ENCODE measurements at places on chromosomes 5 and 9.

- DNase-seq, result no peak
Measured at GRCh38 chr5:75885849-75886596, 168.8 kb upstream of the POC5 start.

DNA sequence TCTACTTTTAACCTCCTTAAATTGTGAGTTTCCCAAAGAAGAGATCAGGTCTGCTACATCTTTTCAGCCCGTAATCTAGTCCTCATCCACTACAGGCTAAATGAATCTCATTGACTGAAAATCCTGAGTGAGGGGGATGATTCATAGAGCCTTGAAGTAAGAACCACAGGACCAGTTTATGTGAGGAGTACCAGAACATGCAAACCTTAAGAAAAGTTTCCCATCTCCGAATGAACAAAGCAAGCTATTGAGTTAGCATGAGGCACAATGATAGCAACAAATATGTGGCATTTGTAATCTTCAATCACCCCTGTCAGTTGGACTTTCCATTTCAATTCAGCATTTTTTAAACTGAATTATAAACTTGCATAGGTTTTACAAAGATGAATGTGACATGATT is 197.0 kb downstream of the ALDH1A1 start:
- no peak for DNase-seq

DNA sequence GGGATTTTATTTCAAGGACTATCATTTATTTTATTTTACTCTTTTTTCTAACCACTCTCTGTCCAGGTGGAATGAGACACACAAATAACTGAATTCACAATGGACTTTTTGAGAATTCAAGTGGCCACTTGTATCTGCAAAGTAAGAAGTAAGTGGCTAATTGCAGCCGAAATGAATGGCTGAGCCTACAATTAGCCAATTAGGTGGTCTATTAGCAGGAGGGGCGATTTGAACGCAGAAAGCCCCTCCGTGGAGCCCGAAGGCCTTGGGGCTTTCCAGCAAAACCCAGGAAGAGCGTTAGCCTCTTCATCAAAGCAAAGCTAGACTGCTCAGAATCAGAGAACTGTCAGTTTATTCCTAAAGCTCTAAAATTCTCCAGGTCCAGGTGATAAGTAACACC is 176.9 kb downstream of the EBF1 start:
- DNase-seq, result no peak

DNA sequence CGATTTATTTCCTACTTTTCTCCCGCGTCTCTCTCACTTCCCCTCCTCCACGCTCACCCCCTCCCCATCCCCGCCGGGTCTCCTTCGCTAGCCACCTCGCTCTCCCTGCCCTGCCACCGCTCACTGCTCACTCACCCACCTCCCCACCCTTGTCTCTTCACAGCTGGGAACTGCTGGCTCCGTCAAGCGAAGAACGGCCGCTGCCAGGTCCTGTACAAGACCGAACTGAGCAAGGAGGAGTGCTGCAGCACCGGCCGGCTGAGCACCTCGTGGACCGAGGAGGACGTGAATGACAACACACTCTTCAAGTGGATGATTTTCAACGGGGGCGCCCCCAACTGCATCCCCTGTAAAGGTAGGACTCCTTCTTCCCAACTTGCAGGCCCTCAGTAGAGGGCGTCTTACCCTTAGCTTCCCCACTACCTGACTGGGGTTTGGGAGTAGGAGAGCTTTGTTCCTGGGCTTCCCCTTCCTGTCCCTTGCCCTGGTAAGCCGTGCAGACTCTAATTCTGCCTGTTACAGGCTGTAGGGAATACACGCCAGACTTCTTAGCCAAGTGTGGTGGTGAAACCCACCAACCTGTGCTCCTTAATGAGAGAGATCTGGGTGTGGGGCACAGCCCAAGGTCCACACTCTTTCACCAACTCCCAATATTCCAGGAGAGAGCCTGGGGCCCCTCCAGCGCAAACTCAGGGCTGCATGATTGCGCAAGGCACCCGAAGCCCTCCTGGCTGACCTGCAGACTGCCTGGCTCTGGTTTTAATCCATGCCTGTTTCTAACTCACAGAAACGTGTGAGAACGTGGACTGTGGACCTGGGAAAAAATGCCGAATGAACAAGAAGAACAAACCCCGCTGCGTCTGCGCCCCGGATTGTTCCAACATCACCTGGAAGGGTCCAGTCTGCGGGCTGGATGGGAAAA is 2.5 kb downstream of the FST start:
- DNase-seq, result peak; percentile 38

DNA sequence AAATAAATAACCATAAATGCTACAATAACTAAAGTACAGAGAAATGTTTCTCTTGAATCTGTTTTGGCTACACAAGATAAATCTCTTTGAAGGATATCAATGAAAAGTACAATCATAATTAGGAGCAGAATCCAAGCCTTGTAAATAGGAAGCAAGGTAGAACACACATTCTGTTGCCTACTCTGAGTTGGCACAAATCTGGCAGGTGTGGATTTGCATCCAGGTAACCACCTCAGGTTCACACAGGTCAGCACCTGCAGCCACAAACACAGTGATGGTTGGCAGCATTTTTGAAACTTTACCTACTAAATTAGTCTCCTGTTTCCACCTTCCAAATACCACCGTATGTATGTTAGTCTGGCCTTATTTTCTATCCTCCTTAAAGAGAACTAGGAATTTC is 105.3 kb upstream of the PIK3R1 start:
- DNase-seq, result no peak

GRCh38 chr5:95863383-95863757 is 40.8 kb upstream of the GLRX start:
- no peak for DNase-seq

GRCh38 chr5:68657055-68657961 is 436.5 kb upstream of the SLC30A5 start:
- DNase-seq, result no peak

GRCh38 chr5:119626086-119626485 is 3.3 kb upstream of the FAM170A start:
- DNase-seq, result no peak

- peak; percentile 21 for DNase-seq
Measured at GRCh38 chr9:15277400-15278090, 29.5 kb downstream of the TTC39B start.

DNA sequence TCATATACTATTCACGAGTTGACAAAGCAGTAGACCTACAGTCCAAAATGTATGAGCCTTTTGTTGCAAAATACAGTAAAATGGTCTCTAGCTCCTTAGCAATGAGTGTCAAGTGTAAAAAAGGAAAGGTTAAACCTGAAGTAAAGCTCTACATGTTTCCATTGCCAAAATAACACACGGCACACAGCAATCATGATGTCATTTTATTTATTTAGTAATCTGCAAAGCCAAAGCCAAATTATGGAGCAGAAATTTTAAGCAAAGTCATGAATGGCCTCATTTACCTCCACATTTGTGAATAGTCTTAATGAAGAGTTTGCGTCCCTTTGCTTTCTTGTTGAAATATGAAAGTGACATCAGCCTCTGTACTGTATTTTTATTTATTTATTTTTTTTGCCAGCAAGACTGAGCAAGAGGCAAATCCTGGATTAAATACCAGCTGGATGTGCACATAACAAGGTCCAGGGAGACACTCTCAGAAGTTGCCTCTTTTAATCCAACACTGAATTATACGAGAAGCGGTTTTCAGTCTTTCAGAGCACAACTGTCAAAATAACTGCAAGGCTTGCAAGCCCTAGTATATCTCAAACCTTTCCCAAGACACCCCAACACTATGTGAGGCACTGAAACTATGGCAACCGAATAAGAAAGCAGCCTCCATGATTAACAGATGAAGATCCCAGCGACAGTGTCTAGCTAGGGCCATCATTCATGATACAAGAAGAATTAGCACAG is 9.7 kb downstream of the SEMA6A start:
- no peak for DNase-seq

- DNase-seq, result no peak
Measured at GRCh38 chr5:138737494-138738265, 15.5 kb upstream of the CTNNA1 start.

GRCh38 chr5:38692346-38692745 is 135.9 kb upstream of the LIFR start:
- DNase-seq, result no peak

DNA sequence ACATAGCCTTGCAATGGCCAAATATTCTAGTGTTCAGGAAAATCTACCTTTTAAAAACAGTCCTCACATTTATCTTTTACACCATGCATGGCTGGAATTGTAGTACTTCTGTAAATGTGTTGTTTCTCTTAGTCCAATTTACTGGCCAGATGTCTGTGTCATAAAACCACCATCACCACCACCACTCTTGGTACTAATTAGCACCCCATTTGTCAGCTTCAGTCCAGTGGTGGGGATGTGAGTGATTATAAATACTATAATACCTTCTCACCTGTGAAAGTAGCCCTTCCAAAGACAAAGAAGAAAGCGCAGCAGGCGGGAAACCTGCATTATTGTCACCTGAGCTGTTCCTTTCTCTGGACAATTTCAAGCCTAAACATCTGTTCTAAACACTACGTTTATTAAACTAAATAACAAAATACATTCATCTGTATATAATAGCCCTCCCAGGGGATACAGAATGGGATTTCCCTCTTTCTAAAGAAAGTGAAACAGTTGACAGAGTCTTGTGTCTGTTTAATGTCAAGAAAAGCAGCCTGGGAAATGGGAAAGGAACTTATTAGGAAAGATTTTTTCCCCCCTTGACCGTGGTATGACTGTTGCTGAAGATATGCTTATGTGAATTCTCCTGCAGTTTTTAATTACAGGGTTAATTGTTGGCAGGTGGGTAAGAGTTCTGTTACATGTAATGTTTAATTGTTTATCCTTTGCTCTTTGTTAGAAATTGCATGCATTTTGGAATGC is 144.5 kb upstream of the NUDT12 start:
- no peak for DNase-seq

DNA sequence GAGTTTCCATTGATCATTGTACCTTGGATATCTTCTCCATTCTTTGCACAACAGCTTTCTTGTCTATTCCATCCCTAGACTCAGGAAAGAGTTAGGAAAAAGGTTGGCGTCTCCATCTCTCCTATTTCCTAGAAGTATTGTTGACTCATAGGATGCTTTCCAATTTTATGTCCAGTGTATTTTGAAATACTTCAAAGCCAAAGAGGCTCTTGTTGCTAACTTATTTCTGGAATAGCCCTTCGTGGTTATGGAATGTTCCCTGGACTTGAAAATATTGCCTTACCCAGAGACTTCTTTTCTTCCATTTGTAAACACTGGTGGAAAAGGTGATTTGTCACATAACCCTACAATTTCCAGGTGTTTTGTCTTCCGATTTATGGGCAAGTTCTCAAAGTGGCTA is 402.3 kb upstream of the ZNF608 start:
- DNase-seq, result no peak

DNA sequence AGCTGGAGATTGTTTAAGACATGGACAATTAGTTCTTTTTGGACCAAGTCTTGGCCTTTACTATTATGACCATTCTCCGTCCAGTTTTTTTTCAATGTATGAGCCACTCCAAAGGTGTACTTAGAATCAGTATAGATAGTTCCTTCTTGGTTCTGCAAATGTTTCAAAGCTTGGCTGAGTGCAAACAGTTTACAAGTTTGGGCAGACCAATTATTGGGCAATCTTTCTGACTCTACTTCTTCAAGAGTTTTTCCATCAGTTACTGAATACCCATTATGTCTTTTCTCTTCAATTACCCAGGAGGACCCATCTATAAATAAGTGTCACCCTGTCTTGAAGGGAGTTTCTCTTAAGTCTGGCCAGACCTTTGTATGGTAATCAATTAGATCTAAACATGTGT is 15.5 kb downstream of the IFT74 start:
- no peak for DNase-seq

- no peak for DNase-seq
Measured at GRCh38 chr5:164317676-164318075, 812.3 kb downstream of the MAT2B start.

GRCh38 chr5:67720162-67720772 is 495.3 kb upstream of the PIK3R1 start:
- no peak for DNase-seq

DNA sequence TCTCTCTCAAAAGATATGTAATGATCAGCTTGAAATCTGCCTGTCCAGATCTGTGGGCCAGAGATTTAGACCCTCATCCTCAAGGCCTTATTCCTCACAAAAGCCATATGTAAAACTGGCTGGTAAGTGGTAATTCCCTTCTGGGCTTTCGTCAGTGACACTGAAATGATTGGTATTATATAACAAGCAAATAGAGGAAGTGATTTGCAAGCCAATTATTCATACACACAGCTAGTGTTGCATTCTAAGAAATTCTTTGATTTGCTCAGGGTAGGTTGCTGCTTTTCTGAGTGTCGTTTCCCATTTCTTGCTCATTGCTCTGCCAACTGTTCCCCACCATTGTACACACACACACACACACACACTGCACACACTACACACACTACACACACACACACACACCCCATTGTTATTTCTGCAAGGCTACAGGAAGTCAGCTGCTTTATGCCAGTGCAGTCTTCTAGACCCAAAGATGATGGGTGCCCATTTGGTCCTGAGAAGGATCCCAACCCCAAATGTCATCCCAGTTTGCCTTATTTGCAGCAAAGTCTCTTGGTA is 76.8 kb downstream of the PRLR start:
- no peak for DNase-seq

DNA sequence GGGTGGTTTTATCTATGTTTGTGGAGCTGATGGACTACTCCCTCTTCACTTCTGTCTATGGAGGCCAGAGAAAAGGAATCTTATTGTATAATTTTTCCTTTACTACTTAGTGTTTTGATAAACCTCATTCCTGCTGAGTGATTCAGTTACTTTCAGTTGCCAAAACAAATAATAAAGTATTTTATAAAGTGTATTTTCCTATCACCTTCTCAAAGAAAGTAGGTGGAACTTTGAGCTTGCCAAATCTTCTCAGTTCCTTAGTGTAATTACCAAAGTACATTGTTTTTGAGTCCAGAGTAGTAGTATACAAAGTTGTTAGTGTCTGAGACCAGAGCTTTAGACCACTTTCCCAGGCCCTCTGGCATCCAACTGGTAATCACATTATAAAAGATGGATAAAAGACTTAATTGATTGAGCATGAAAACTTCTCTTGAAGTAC is 13.5 kb downstream of the RABGAP1 start:
- DNase-seq, result no peak

GRCh38 chr5:29005386-29005785 is 1967.0 kb upstream of the CDH9 start:
- peak; percentile 2 for DNase-seq

- no peak for DNase-seq
Measured at GRCh38 chr5:168327451-168327850, 36.0 kb downstream of the WWC1 start.

- no peak for DNase-seq
Measured at GRCh38 chr5:11007269-11007870, 246.3 kb upstream of the DAP start.

- DNase-seq, result no peak
Measured at GRCh38 chr5:107809201-107810034, 138.7 kb upstream of the EFNA5 start.

DNA sequence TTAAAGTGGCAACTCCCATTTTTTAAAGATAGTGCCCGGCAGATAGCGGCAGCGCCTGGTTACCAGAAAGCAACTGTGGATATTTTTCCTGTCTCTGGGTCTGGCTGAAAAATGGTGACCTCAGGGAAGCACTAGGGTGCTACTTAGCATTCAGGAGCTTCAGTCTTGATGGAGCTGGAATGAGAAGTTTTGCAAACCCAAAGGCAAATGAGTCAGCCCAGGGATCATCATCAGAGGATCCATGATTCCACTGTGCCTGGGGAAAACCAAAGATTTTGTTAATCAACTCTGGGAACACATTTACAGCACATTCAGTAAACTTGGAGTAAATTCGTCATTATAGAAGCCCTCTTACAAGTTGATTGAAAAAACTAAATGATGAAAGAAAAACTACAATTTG is 26.7 kb downstream of the F2R start:
- no peak for DNase-seq

- DNase-seq, result no peak
Measured at GRCh38 chr5:98454904-98455303, 318.6 kb upstream of the RGMB start.

Data from erythroblast (primary cell).